ENCODE measurements at places on chromosomes 6 and 20. TPM values are rescaled to one million over a fixed set of nuclear protein-coding genes. Genes with fewer than 3 reads are reported as not detected.

GRCh38 chr6:12585497-12585958 is 131.0 kb upstream of the PHACTR1 start:
- DNase-seq = no peak

DNA sequence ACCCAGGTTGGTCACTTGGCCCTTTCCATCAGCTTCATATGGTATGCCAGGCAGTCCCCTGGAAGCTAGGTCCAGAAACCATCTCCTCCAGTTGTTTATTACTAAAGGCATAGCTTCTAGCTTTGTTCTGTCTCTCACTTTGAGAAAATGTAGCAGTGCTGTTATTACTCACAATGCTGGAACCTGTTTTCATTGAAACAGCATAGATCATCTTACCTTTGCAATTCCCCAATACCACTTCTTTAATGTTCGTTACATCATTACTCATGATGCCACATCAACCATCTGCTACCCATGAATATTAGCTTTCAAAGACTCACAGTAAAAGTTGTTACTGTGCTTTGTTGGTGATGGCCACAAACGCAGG is 88.3 kb downstream of the ADAT2 start:
- DNase-seq = no peak

The LYRM2 gene
- 38.6 TPM for total RNA-seq

GRCh38 chr6:93394471-93394870 is 24.9 kb downstream of the EPHA7 start:
- no peak for DNase-seq

The MYLK4 gene
- total RNA-seq = 0.60 TPM

DNA sequence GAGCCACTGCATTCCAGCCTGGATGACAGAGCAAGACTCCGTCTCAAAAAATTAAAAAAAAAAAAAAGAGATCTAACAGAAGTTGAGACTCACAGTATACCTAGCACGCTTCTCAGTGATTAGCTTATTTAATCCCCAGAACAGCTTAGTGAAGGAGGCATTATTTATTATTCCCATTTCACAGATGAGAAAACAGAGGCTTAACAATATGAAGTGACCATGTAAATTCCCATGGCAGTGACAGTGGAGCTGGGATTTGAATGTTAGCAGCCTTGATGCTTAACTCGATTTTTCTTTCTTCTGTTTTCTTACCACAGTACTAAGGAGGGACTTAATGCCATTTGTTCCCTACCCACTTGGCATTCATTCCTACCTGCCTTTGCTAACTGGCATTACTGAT is 89.9 kb upstream of the ZNF217 start:
- no peak for DNase-seq

GRCh38 chr6:12116264-12116800 is 104.2 kb downstream of the HIVEP1 start:
- DNase-seq = no peak

GRCh38 chr6:5234874-5235273 is 25.9 kb downstream of the LYRM4 start:
- DNase-seq = no peak

DNA sequence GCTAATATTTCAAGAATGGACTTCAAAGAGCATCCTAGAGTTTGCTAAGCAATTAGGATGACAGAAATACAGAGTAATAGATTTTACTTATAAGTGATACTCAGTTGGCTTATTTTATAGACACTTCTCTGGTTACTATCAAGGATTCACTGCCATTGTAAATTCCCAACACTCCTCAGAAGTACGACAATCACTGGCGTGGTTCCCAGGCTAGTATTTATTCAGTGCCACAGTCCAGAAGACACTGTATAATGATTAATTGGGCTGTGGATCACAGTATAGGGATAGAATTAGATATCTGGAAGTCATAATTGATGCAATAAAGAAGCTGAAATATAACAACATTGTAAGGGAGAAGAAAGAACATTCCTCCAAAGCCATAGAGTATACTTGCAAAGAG is 15.7 kb downstream of the MANEA start:
- DNase-seq = no peak

DNA sequence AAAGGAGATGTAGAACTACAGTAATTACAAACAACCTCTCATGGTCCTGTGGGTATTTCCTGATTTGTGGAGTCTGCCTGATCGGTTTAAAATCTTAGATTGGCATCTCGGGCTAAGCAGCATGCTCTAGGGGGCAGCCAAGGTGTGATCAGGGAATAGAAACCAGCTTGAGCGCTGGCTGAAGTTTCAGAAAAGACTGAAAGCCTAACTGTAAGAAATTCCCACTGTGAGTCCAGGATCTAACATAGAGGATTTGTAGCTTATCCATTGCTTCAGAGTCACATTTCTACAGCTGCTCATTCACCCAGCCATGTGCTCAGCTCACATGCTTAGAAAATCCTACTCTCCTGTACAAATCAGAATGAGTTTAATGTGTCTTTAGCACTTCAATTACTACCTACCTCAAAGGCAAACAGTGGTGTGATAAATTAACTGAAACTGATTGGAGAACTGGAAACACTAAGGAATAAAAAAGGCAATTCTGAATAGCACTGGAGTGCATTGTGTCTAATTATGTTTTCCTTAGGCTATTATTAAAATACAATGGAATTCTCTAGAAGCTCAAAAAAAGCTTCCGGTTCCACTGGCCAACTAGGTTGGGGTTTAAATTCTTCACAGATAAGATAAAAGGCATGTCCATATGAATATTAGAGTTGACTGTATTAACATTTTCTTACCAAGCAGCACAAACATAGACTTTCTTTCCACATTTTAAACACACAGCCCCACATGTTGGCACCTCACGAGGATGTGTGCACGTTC is 73.8 kb upstream of the MPC1 start:
- no peak for DNase-seq

- no peak for DNase-seq
Measured at GRCh38 chr20:63235399-63235983, at the start of gene BIRC7. TSS of gene BIRC7 (plus strand) at chr20:63235905. CDS start at chr20:63236097, 192 bp downstream.

- no peak for DNase-seq
Measured at GRCh38 chr20:56465997-56466396, 2.4 kb upstream of the RTF2 start.

DNA sequence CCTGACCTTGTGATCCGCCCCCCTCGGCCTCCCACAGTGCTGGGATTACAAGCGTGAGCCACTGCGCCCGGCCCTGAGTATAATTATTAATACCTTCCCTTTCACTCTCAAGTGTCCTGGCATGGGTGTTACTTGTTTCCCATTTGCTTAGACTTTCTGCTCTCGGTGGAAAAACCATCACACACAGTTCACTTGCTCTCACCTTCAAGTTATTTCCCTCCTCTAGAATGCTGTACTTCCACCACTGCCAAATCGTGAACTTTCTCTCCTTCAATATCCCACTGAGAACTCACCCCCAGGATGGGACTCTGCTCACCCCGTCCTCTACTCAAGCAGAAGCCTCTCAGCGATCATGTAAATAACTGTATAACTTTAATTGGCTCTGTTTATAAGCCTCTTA is 4.6 kb upstream of the HIVEP1 start:
- DNase-seq = no peak

The C6orf15 gene
- total RNA-seq = not detected

GRCh38 chr6:28947831-28948270 is 24.1 kb upstream of the TRIM27 start:
- DNase-seq = no peak

GRCh38 chr6:143368426-143368825 is 82.1 kb downstream of the ADAT2 start:
- DNase-seq = no peak

GRCh38 chr6:20447157-20447556 is 45.5 kb downstream of the E2F3 start:
- no peak for DNase-seq

- no peak for DNase-seq
Measured at GRCh38 chr6:137780447-137781034, 86.5 kb upstream of the TNFAIP3 start.

The HMGCLL1 gene
- 0.96 TPM for total RNA-seq

The TTBK1 gene
- 1.7 TPM for total RNA-seq

GRCh38 chr6:47007657-47008396 is 34.3 kb downstream of the ADGRF1 start:
- no peak for DNase-seq

The EYA2 gene
- total RNA-seq = 0.73 TPM

The BPI gene
- not detected for total RNA-seq

DNA sequence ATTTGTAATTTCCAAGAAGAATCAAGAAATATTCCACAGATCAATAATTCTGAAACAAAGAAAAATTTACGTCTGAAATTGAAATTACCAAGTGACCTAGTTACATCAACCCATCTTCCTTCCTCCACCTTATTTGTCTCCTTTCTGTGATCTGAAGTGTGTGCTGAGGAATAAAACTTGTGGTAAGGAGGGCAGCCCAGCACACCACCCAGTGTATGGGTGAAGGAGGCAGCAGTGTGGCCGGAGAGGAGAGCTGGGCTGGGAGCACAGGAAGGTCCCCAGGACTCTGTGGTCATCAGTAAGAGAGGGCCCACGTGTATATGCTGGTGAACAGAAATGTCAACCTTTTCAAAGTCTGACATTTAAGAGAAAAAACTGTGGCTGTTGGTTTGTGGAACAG is 11.3 kb upstream of the CCR6 start:
- DNase-seq = no peak

DNA sequence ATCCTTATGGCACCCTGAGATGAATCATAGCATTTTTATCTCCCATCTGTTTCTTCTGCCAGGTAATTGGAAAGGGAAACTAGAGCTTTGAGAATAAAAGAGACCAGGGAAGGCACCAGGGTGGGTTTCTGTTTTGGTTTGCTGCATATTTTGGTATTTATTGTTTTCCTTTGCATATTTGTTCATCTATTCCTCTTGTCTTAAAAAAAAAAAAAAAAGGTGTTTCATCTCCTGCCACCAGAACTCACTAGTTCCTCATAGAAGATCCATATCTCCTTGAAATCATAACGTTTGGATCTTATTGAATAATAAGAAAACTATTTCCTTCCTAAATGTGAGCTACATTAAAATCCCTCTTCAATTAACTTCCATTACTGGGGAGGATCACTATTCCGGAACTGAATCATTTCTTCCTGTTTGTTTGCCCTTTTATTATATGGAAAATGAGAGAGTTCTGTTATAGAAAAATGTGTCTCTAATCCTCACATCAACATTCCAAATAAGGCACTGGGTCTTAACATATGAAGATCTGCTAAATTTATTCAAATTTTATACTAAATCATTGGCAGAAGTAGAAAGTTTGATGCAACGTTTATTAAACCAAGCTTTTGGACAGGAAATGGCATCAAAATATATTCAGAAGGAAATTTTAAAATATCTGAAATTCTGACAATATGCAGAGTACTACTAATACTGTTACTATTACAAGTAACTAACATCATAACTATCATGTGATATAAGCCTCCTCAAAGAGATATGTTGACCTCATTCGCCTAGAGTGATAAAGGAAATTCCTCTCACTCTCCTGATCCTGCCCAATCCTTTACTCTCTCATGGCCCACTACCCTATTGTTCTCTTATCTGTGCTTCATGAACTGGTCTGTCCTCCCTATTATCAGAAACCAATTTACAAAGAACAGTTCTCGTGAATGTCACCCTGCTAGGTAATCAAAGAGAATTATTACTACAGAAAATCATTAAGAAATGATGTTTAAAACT is 229.4 kb upstream of the RSPO3 start:
- no peak for DNase-seq

- DNase-seq = no peak
Measured at GRCh38 chr6:43500921-43501320, 9.2 kb downstream of the LRRC73 start.

The PRL gene
- not detected for total RNA-seq

DNA sequence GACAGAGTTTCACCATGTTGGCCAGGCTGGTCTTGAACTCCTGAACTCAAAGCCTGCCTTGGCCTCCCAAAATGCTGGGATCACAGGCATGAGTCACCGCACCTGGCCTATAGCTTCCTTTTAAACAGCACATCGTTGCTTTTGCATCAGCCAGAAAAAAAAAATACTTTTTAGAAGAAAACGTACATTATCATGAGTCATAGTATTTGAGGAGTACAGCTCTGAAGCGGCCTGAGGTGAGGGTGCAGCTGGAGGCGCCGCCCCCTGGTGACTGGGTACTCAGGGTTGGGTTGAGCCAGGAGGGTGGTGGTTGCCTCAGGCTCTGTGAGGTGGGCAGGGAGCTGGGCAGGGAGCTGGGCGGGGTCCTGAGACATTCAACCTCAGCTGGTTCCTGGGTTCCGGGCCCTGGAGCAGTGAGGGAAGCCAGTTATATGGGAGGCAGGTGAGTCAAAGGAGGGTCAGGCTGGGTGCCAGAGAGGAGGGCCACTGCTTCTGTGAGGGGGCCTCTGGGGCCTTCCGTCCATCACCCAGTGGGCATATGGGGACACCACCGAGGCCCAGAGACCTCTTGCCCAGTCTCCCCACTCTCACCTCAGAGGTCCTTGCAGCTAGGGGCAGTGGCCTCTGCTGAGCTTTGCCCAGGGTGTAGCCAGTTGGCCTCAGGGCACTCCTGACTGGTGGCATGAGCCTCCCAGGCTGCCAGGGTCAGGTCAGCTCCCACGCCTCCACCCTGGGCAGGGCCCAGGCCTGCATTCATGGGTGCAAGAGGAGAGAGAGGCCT is 11.7 kb upstream of the ID1 start:
- DNase-seq = no peak

GRCh38 chr6:306641-307061 is 14.4 kb downstream of the DUSP22 start:
- no peak for DNase-seq

- peak; percentile 19 for DNase-seq
Measured at GRCh38 chr20:31587545-31588389, 17.3 kb upstream of the ID1 start.

All from progenitor cell of endocrine pancreas (in vitro differentiated cells).